ENCODE measurements at places on chromosomes 11 and 22.
A peak's percentile ranks its signal among the peaks of the same experiment; 100 is the strongest.

- DNase-seq, result no peak
These were observed 420.7 kb downstream of the MN1 start for GRCh38 chr22:27380855-27381254.

GRCh38 chr11:127130321-127130720 is 129.8 kb upstream of the KIRREL3 start:
- no peak for DNase-seq

- peak; percentile 31 for DNase-seq
These were observed 663 bp downstream of the MYH9 start for GRCh38 chr22:36386900-36387708.

DNA sequence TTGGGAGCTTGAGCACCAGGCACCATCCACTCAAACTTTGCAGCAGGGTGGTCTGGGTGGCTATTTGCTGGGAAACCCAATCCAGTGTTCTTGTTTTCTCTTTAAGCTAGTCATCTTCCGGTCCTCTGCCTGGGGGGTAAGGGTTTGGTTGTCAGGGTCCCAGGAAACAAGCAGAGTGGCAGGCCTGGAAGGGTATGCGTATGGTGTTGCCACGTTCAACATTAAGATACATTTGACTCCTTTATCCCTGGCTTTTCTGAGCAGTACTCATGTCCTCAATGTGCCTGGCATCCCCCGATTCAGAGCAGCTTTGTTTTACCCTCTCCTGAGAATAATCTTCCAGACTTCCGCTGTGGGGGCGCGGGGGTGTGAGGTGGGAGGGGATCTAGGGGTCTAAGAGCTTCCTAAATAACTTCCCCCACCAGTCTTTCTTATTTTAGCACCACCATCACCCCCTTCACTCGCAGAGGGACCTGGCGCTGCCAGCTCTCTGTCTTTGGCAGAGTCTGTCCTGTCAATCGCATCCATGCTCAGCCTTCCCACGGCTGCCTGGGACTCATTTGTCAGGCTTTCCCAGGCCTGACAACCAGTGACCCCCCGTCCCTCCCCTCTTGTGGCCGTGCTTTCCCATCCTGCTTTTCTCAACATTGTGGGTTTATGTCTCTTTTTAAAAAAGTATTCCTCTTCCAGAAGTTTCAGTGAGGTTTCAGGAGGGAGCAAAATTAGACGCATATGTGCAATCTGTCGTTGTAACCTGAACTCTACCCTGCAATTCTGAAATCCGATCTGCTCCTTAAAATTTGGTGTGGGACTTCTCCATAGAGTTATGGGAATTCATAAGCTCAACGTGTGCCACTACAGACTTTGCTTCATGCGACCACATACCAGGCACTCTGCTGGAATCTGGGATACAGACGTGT is 27.0 kb upstream of the RBFOX2 start:
- no peak for DNase-seq

GRCh38 chr11:46903846-46904245 is 14.5 kb downstream of the LRP4 start:
- no peak for DNase-seq

DNA sequence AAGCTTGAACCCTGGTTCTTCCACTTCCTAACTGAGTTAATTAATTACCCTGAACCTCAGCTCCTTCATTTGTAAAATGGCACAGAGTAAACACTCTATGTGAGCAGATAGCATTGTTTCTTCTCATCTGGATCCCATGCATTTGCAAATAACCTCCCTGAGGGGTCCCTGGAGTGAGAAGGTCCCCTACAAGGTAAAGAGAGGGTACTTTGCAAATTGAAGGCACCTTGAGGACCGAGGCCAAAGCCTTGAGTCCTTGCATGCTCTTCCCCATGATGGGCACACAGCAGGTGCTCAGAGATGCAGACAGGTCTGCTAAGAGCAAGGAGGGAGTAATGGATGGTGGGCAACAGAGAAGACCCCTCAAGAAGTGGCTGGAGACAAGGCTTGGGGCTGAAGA is 33.2 kb downstream of the OTOG start:
- DNase-seq, result no peak

DNA sequence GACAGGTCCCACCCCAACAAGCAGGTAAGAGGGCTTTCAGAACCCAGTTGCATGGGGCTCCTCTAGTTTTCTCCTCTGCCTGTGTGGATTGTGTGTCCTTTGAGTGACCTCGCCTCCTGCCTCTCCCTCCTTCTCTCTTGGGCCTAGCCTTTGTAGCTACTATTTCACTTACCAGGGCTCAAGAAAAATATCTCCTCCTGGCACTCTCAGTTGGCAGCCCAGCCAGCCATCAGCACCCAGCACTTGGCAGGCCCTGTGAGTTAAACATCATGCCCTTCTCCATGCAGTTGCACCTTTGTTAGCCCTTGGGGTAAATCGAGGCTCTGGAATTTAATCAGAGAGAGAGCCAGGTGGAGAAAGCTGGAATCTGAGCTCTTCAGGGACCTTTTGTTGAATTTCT is 35.4 kb upstream of the SORL1-AS1 start:
- DNase-seq, result no peak

DNA sequence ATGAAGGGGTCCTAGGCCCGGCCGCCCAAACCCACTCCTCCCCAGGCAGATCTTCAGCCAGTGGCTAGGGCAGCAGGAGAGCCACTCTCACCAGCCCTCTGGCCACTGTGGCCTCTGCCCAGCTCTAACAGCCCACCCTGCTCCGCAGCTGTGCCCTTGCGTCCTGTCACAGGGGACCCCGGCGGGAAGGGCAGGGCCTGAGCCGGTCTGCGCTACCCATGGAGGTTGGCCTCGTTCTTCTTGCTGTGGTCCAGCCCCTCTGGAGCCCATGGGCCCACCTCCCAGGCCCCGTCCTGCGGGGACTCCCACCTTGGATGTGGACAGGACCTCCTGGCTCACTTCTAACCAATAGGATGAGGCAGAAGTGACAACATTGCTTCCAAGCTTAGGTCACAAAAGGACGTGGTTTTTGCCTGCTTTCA is 38.3 kb upstream of the TH start:
- DNase-seq, result no peak

GRCh38 chr22:48154169-48154942 is 1391.9 kb downstream of the TBC1D22A start:
- DNase-seq, result no peak

All from activated CD4-positive, alpha-beta T cell treated with anti-CD3 and anti-CD28 coated beads, Interleukin-2, amount 50 U/mL, for 4 hours (primary cell).